ENCODE measurements at places on chromosomes 6 and 20. TPM values are rescaled to one million over a fixed set of nuclear protein-coding genes. Genes with fewer than 3 reads are reported as not detected.

The AHCY gene
- total RNA-seq: 64.1 TPM

DNA sequence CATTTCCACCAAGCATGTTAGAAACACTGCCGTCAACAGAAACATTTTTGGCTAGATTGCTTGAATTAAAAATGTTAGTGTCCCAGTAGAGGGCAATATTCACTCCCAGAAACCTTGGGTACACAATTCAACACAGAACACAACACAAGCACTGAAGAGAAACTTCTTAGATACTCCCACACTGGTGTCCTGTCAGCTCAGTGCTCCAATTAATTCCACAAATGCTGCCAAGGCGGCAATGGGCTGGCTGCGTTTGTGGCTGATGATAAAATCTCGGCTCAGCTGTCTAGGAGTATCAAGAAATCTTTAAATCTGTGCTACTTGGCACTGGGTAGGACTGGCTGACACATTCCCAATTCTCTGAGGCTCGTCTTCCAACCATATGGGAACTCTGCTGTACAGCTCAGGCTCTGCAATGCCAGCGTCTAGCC, 39.3 kb downstream of the BEND3 start:
- no peak for DNase-seq

The RAET1G gene
- total RNA-seq: not detected

- DNase-seq: no peak
These were observed 99.8 kb downstream of the STXBP5 start for GRCh38 chr6:147304016-147304415.

GRCh38 chr20:40637176-40637575, 51.9 kb downstream of the MAFB start:
- no peak for DNase-seq

GRCh38 chr6:11218538-11219399, 13.7 kb downstream of the NEDD9 start:
- DNase-seq: no peak

DNA sequence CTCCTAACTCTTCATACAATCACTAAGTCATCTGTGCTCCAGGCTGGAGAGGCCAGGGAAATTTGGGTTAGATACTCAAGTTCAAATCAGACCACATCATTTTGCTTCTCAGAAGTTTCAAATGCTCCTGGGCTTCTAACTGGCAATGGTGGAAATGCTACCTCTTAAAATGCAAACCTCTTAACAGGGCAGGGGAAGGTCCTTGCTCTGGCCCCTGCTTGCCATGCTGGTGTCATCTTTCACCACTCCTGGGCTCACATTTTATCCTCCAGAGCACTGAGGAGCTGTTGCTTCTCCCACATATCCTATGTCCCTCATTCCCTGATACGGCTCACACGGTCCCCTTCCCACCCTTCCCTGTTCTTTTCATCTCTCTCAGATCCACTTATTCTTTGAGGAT, 41.8 kb upstream of the NT5E start:
- DNase-seq: no peak

The ALDH8A1 gene
- total RNA-seq: 1.0 TPM

- DNase-seq: no peak
These were observed 755.8 kb downstream of the DHX35 start for GRCh38 chr20:39717936-39718335.

- no peak for DNase-seq
These were observed 105.5 kb downstream of the TULP4 start for GRCh38 chr6:158417760-158418098.

GRCh38 chr20:21397341-21398108, at the start of gene NKX2-4:
NKX2-4 (minus strand) TSS chr20:21397526; CDS start chr20:21397399, 127 bp downstream.
- DNase-seq: no peak

DNA sequence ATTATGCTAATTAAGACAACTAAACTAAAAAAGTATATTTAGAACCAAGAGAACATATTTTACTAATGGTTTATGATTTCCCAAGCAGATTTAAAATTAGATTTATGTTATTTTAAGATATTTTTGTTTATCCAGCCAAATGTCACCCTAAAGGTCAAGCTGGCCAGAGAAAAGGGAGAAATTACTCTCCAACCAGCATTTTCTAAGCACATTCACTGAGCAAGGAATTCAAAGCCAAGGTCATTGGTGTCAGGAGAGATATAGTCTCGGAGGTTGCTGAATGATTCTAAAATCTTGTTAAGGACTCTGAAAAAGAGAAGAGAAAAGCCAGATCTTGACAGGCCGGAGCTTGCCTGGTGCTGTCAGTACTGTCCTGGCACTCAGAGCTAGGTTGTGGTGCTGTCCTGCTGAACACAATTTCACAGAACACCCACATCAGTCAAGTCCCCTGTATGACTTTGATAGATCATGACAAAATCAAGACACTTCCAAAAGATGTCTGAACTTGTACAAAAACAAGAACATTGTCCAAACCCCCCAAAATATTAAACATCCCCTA, 222.3 kb upstream of the SMLR1 start:
- DNase-seq: no peak

The TTI1 gene
- 30.2 TPM for total RNA-seq

DNA sequence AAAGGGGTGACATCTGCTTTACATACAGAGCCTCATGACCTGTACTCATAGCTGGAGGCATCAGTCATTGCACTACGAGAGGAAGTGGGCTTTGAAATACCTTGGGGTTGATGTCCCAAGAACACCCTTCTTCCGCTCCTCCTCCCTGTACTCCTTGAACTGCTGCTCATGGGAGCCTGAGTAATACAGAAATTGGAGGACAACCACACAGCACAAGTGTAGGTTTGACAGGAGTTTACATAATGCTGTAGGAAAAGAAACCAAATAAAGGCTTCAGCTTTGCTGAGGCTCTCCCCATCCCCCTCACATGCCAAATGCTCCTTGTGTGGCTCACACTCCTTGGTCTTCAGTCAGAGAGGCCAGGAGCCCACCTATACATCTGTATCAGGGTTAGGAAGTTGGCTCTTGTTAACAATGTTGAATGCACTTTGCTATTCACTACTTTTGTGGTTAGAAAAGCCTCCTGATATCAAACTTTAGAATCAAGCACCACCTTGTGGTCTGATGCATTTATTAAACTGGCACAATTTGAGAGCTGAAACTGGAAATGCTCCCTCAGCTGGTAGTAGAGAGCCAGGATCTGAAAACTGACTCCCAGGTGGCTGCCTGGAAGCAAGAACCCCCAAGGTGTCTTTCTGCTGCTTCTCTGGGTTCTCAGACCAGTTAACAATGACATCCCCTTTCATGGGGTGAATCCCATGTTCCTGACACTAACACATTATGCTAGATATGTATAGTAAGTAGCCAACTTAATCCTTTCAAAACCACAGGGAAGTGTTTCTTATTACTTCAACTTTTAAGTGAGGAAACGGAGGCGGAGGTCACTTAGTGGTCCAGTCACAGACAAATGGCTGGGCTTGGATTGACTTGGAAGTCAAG, 56.2 kb upstream of the EDN1 start:
- peak; percentile 64 for DNase-seq

GRCh38 chr20:20668639-20669038, 43.8 kb downstream of the RALGAPA2 start:
- DNase-seq: no peak

The ATG5 gene
- total RNA-seq: 27.4 TPM

The DAAM2 gene
- total RNA-seq: not detected

The GGTLC1 gene
- not detected for total RNA-seq

DNA sequence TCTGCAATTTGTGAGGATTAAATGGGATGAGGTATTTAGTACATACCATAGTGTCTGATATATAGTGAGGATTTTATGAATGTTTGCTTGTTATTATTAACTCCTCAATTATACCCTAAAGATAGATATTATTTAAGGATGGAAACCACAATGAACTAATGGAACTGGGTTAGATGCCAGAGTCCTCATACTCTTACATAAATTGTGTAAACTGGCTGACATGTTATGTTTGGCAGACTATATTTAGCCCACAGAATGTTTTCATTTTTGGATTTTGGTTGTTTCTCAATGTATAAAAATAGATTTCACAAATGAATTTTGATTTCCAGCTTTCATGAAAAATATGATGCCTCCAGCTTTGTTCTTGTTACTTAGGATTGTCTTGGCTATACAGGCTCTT, 37.6 kb downstream of the HTR1B start:
- no peak for DNase-seq

The TSPO2 gene
- not detected for total RNA-seq

The GABRR2 gene
- 0.30 TPM for total RNA-seq

The PRR18 gene
- not detected for total RNA-seq

DNA sequence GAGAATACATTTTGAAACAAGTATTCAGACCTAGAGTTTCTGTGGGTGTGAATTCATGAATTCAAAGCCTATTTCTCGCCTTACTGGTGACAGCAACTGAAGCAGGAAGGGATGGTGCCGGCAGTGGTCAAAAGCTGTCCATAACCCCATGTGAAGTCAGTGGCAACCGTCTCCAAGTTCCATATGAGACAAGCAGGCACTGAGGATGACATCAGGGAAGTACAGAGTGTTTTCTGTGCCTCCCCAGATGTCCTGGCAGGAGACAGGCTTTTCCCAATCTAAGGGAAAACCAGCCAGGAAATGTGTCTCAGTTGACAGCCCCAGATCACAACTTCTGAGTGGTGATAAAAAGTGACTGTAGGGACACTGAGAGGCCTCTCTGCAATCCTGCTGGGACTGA, 66.6 kb downstream of the HIVEP2 start:
- DNase-seq: no peak

The TXLNB gene
- 0.35 TPM for total RNA-seq

- DNase-seq: no peak
These were observed 32.7 kb downstream of the TLDC2 start for GRCh38 chr20:36908603-36909002.

DNA sequence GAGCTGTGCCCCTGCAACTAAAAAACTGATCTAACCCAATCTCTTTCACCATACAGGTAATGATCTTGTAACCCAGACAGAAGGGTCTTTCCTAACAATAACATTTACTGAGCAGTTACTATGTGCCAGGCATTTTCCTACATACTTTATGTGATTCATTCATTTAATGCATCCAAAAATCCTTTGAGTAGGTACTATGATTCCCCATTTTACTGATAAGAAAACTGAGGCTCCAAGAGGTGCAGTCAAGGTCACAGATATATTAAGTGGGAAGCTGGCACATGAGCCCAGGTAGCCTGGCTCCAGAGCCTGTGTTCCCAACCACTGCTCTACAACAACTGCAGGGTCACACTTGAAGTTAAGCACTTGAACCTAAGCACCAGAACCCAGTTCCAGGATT, 87.6 kb downstream of the NCR2 start:
- no peak for DNase-seq

DNA sequence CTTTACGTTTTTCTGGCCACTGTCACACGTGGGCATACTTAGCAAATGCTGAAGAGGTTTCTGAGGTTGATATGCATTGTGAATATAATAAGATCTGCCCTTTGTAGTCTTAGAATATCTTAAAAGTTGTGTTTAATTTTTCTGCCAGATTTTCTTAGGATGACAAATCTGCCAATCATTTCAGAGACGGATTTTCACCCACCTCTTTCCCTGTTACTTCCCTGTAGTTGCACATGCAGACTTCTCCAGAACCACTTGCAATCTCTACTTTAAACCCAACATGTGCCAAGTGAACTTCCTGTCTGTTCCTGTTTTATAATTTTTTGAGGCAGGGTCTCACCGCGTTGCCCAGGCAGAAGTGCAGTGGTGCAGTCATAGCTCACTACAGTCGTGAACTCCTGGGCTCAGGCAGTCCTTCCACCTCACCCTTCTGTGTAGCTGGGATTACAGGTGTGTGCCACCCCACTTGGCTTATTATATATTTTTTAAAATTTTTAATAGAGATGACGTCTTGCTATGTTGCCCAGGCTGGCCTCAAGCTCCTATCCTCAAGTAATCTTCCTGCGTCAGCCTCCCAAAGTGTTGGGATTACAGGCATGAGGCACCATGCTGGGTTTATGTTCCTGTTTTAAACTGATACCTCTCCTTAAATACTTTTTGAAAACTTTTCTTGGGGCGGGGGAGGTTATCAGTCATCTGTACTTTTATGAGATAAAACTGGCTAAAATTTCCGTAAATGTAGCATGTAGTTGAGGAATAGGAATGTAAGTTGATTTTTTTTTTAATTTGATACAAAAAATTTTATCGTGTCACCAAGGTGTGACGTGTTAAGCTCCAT, 2.7 kb downstream of the IGF2R start:
- no peak for DNase-seq

The NKX2-2 gene
- not detected for total RNA-seq
